Astrocyte of the cerebellum (primary cell): ENCODE measurements at places on chromosomes 7 and 10.

- no peak for DNase-seq
Measured at GRCh38 chr10:73426318-73426717, 7.0 kb downstream of the MSS51 start.

DNA sequence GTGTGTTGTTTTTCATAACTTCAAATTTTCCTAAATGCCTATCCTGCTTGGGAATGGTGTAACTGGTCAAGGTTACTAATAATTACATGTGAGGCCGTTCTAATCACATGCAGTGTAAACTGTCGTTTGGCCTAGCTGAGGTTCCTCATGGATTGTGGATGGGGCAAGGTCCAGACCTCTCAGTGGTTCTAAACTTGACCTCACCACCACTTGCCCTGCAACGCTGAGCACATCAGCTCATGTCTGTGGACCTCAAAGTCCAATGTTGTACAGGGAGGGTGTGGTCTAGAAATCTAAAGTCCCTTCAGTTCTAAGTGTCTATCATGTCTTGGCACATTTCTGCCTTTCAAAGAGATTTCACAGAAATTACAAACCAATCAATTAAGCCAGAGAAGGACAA, 15.6 kb downstream of the RBP3 start:
- DNase-seq: no peak

DNA sequence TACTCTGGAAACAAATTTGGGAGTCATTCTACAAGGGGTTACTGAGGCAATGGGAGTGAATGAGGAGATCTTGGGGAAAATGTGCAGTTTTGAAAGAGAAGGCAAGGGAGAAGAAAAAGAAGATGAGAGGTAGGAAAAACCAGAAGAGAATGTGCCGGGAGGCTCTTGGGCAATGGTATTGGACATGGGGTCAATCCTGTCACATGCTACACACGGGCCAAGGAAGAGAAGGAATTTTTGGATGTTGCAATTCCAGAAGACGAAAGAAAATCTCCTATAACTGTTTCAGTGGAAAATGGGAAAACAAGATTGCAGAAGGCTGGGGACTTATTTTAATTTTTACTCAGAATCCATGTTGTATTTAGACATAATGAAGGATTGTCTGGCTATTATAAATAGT, 615.0 kb downstream of the PHTF2 start:
- no peak for DNase-seq

DNA sequence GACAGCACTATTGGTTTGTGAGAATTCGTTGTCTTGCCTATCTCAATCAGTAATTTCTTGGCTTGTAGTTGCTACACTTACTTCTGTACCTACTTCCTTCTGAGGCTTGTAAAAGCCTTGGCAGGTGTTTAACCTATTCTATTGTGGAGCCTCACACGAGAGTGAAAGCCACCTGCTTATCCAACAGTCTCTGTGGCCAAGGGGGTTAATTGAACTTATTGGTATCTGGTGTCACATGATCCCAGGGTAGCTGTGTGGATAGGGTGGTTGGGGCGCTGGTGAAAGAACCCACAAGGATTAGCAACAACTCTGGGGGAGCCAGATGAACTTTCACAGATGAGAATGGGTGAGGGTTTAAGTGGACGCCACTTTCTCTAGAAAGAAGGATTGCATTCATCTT, 13.9 kb upstream of the ATP6V0E2 start:
- no peak for DNase-seq

DNA sequence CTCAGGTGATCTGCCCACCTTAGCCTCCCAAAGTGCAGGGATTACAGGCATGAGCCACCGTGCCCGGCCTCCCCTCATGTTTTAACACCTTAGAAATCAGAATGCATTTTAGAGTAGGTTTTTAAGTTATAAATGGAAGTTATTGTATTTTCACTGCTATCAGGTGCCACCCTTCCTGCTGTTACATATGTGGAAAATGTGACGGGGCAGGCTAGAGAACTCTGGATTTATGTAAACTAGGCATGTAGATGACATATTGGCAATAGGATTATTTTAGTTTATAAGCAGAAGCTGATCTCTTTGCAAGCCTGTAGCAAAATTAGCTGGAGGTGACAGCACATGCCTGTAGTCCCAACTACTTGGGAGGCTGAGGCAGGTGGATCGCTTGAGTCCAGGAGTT, 2.1 kb downstream of the CASP2 start:
- no peak for DNase-seq
